ENCODE measurements at places on chromosomes 1 and 21.

DNA sequence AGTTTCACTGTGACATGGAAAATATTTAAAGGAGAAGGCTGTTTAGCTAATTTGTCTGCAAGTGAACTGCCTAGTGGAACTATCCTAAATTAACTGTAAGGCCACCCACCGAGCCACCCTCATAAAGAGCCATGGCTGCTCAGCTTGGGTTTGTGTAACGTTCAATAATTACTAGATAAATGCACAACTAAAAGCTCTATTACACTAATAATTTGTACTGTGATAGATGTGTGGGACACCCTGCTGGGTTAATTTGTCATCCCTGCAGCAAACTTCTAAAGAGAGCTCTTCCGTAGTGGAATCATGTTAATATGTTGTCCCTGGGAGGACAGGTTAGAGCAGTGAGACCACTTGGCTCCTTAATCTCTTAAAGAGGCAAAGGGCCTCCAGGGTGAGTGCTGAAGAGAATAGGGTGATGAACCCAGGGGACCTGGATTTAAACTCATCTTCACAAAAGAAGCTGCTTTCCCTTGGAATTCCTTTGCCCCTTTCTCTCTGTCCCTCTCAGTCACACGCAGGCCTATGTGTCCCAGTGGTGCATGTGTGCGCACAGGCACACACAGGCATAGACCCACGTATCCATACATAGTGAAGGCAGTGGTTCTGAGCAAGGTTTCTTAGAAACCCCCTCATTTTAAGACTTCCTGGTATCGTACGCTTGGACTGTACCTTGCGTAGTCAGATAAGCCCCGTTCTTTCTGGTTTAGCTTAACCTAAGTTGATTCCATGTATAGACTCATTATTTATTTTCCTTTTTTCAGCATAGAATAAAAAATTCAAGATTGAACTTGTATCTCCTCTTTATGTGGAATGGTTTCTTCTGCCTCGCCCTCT is 310.3 kb downstream of the NFIA start:
- DNase-seq, result no peak

DNA sequence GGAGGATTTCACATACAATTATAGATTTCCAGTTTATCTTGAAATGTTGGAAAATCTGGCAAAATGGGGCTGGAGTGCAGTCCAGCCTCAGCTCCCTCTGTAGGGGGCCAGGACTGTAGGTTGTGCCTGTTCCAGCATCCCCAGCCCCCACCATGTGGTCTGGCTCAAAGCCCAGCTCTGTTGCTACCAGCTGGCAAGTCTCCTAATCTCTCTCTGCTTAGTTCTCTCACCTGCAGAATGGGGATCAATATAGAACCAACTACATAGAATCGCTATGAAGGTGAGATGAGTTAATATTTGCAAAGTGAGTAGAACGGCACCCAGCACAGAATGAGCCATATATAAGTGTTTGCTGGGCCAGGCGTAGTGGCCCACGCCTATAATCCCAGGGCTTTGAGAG is 50.0 kb upstream of the TARDBP start:
- peak; percentile 39 for DNase-seq

- no peak for DNase-seq
Measured at GRCh38 chr1:110384581-110385321, 6.1 kb downstream of the SLC16A4 start.

DNA sequence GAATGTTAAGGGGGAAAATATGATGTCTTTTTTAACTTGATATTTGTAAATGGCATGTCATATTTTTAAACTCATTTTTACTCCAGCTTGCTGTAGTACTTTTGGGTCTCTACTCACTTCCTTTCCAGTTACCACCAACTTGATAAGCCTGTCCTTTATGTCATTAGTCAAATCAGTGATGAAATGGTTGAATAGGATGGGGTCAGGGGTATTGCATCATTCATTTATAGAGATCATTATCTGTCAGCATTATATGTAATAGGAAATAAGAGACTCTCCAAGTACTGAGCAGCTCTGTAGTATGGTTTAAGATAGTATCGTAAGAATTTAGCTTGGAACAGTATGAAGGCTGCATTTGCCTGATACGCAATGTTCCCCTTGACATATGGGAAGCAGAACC is 227.3 kb downstream of the BRINP3 start:
- DNase-seq, result no peak

DNA sequence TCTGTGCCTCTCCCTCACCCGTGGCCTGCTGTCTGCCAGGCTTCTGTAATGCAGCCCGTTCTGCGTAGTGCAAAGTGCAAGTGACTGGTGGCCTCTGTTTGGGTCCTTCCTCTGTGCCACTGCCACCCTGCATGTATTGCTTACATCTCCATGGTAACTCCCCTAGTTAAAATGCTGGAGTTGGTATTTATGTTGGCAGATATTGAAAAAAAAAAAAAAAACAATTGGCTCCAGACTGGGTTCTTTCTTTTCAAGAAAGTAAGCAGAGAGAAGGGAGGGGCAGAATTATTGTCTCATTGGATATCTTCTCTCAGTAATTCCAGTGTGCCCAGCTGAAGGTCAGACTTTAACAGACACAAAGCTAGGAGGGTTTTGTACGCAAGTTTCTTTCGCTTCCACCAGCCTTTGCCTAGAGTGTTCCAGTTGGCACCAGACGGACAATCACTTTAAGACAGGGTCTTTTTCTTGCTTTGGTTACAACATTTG is 242.3 kb downstream of the PBX1 start:
- no peak for DNase-seq

DNA sequence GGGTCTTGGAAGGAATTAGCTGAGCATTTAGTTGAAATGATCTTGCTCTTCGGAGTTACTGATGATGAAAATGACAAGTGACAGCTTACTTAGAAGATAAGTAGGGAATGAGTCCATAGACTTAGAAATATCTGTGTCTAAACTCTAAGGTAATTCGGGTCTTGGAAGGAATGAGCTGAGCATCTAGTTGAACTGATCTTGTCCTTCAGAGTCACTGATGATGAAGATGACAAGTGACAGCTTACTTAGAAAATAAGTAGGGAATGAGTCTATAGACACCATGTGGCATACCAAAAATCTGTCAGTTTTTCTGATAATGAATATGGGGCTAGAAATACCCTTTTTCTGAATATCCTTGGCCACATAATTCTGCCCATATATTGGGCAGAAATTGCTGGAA is 14.7 kb downstream of the CTTNBP2NL start:
- no peak for DNase-seq

- DNase-seq, result no peak
Measured at GRCh38 chr1:106178791-106179190, 877.7 kb upstream of the PRMT6 start.

DNA sequence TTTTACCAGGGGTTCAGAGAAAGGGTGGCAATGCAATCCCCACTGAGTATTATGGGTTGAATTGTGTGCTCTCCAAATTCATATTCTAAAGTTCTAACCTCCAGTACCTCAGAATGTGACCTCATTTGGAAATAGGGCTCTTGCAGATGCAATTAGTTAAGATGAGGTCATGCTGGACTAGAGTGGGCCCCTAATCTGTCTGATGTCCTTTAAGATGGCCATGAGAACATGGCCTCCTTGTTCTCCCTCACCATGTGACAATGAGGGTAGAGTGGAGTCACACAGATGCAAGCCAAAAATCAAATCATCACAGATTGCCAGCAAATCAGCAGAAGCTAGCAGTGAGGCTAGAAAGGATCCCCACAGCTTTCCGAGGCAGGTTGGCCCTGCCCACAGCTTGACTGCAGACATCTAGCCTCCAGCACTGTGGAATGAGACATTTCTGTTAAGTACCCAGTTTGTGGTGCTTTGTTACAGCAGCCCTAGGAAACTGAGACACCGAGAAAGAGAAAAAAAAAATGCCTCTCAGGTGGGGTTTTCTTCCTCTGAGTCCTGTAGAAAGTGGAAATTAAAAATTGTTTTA is 25.5 kb upstream of the CREG1 start:
- no peak for DNase-seq

GRCh38 chr1:220272047-220272840 is at the start of gene RAB3GAP2:
RAB3GAP2 (minus strand) TSS chr1:220272453; CDS start chr1:220272337, 116 bp downstream.
- peak; percentile 92 for DNase-seq

DNA sequence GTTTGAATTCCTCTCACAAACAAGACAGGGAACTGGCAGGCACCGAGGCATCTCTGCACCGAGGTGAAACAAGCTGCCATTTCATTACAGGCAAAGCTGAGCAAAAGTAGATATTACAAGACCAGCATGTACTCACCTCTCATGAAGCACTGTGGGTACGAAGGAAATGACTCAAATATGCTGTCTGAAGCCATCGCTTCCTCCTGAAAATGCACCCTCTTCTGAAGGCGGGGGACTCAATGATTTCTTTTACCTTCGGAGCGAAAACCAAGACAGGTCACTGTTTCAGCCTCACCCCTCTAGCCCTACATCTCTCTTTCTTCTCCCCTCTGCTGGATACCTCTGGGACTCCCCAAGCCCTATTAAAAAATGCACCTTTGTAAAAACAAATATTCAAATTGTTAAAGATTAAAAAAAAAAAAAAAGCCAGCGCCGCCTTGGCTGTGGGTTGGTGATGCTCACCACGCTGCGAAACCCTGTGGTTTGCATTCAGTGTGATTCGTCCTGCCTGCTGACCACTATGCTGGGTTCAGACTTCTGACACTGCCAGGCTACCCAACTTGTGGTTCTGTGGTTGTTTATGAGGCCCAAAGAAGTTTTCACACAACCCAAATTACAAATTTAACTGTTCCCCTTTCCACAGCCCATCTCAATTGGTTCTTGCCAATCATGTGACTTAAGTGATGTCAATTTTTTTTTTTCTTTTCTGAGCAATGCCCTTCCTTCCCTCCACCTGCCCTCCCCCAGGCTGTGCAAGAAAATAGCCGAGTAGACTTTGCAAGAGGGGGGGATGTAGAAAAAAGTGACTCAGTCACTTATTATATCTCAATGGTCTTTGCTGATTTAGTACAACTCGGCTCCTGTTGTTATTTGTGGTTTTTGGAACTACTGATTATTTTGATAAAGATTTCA is at the start of gene RUNX1:
Gene RUNX1, minus strand, starts transcription at position 597 of the 912 bp plus-strand sequence.
- DNase-seq, result peak; percentile 99

GRCh38 chr21:15272171-15272570 is 207.4 kb upstream of the NRIP1 start:
- DNase-seq, result no peak

DNA sequence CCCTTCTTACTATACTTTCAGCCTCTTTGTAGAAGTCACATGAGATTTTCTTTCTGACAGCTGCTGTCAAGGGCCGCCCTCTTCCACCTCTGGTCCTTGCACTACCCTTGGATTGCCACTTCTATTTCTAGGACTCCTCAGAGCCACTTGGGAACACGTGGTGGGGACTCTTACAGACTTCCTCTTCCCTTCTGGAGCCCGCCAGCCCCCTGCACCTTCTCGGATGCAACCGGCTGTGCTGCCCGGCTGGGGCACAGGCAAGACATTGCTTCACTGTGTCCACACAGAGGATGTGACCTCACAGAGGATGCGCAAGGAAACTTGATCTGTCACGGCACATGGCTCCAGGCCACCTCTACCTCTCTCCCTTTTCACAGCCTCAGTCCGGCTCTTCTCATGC is 2.4 kb upstream of the IKBKE start:
- peak; percentile 91 for DNase-seq

DNA sequence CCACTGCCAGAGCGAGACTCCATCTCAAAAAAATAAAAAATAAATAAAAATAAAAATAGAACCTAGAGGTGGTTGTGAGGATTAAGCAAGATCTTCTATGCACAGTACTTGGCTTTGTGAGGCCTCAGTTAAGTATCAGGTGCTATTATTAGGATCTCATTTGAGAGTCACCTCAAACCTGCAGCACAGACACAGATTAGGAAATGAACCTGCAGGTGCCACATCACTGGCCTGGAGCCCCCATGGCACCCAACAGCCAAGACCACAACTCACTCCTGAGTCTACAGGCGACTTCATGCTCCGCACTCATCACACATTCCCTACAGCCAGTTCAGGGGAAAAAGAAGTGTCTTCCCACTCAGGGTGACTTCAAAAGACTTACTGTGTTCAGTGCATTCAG is 176.8 kb downstream of the SLC45A1 start:
- DNase-seq, result no peak

DNA sequence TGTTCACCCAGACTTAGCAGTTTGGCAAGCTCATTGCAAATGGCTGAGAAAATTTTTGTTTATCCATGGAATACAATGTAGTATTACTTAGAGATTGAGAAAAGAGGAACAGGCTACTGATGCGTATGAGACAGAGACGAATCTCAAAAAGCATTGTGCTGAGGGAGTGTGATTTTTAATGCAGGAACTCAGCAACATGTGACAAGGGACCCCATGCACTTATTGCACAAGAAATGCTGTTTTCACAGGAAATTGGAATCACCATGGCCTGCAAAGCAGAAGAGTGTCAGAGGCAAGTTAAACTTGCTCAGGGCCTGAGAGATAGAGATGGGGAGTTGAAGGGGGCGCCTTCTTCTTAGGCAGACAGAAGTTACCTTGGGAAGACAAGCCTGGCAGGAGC is 32.6 kb upstream of the TLR5 start:
- DNase-seq, result peak; percentile 47

DNA sequence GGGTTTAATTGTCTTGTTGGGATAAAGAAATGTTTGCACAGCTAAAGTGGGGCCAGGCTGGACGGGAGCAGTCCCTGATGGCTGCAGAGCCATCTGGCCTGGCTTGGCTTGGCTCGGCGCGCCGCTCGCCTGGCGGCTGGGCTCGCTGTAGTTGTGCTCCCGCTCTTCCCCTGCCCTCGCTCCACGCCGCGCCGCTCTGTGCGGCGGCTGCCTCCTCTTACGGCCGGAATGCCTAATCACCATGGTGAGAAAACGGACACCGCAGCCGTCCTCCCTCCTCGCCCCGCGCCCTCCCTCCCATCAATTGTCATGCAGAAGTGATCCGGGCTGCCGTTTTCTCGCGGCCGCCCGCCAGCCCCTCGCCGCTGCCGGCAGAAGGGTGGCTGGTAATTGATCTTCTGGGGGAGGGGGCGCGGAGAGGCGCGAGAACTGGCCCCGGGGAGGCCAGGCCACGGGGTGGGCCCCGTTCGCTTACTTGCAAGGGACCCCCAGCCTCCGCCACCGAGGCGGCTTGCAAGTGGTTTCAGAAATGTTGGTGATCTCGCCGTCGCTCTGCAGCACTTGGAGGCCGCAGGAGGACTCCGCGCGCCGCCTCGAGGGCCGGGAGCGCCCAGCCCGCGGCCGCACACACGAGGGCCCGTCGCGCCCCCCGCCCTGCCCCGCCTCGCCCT is 12.4 kb downstream of the RNF220 start:
- DNase-seq, result no peak

Measured in KBM-7 (cell line).